ENCODE measurements at places on chromosomes 12 and 14. TPM values are rescaled to one million over a fixed set of nuclear protein-coding genes. Genes with fewer than 3 reads are reported as not detected.

DNA sequence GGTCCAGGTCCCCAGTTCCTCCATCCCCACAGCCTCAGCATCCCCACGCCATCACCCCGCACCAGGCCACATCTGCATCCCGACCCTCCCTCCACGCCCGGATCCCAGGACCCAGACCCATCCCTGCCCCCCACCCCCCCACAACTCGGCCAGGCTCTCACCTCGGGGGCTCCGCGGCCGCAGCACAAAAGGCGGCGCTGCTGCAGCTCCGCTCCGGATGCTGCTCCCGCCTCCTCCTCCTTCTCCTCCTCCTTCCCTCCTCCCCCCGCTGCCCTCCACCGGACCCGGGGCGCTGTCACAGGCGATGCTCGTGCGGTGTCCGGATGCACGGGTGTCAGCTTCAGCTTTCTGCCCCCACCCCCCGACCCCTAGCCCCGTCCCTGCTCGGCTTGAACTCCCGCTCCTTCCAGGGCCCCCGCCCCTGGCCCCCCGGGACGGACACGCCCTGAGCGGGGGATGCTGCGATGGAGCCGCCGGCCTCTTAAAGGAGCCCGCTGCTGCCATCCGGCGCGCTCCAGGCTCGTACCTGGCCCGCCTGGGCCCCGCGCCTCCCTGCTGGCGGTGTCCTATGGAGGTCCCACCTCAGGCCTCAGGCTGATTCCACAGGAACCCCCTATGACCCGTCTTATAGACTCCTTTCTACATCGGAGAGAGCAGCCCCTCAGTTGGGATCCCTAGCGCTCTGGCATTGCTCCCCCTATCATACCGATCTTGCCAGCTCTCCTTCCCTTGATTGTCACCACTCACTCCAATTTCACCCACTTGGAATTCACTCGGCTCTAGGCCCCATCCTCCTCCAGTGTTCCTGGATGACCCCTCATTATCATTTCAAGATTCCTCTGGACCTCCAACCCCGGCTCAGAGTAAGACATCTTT lies at the start of gene MAP3K12:
TSS of gene MAP3K12 (minus strand) at position 193 of the 876 bp plus-strand sequence. CDS start 12,067 bp downstream, outside the sequence.
- peak within 1 kb of the TSS; percentile 96 for H3K27ac ChIP-seq
- H3K27me3 ChIP-seq: no peaks in the 10 kb centered on the region
- DNase-seq: peak; percentile 81
- H3K4me1 ChIP-seq: peaks cover 12% of the 10 kb centered on the region

DNA sequence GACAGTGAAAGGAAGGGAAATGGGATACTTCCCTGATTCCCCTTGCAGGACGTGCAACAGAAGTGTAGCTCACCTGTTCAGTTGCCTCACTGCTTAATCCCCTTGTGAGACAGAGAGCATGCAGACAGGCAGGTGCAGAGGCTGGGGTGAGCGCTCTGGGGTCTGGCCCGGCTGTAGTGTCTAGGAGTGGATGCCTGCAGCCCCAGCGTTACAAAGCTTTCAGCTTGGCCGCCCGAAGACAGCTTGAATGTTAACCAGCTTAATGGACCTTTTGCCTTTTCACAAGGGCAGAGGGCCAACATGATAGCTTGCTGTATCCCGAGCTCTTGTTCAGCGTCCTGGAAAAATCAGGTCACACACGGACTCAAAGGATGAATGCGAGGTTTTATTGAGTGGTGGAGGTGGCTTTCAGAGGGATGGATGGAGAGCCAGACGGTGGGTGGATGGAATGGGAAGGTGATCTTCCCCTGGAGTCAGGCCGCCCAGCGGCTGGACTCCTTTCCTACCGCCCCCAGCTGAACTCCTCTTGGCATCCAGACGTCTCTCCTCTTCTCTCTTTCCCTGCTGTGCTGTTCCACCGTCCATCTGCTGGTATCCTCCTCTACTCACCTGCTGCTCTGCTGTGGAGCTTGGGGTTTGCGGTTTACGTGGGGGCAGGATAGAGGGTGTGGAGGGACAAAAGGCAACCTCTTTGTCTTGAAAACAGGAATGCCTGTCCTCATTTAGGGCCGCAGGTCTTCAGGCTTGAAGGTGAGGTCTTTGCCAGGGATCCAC lies 86.2 kb upstream of the RESF1 start:
- H3K36me3 ChIP-seq: no peaks in the 10 kb centered on the region
- H3K27me3 ChIP-seq: no peaks in the 10 kb centered on the region

DNA sequence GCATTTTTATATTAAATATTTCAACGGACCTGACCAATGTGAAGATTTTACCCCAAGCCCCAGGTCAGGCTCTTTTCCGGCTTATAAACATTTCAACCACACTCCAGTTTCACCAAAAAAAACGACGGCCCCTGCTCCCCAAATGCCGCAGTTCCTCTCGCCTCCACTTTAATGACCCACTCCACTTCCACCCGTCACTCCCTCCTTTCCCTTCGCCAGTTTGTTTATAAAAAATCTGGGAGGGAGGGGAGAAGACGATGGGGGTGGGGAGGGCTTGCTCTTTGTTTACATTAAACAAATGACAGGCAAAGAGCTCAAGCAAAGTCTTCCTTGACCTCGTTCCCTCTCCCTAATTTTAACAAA lies 5.4 kb downstream of the SIX6 start:
- no peaks in the 10 kb centered on the region for H3K27me3 ChIP-seq
- peaks cover 3% of the 10 kb centered on the region for H3K4me1 ChIP-seq
- no peaks in the 10 kb centered on the region for H3K36me3 ChIP-seq
- DNase-seq: no peak

The PSMC6 gene
- total RNA-seq: 127 TPM

- peak overlapping the region; percentile 91 for H3K27ac ChIP-seq
- peak overlapping the region; percentile 86 for H3K4me3 ChIP-seq
- no peaks in the 10 kb centered on the region for H3K36me3 ChIP-seq
- H3K27me3 ChIP-seq: no peaks in the 10 kb centered on the region
- peaks cover 8% of the 10 kb centered on the region for H3K4me1 ChIP-seq
Measured at GRCh38 chr12:14775636-14775980, 27.7 kb downstream of the WBP11 start.

The RNASE7 gene
- total RNA-seq: 0.15 TPM

- H3K4me3 ChIP-seq: no peak overlapping the region
- peaks cover 8% of the 10 kb centered on the region for H3K36me3 ChIP-seq
- no peak for DNase-seq
- H3K4me1 ChIP-seq: peaks cover 31% of the 10 kb centered on the region
Measured at GRCh38 chr12:51126297-51126696, 42.9 kb upstream of the CSRNP2 start.

The TBX5 gene
- not detected for total RNA-seq

GRCh38 chr12:104094284-104094683 lies 30.0 kb downstream of the HCFC2 start:
- no peaks in the 10 kb centered on the region for H3K4me1 ChIP-seq
- no peak overlapping the region for H3K27ac ChIP-seq

The LGR5 gene
- total RNA-seq: 4.9 TPM

DNA sequence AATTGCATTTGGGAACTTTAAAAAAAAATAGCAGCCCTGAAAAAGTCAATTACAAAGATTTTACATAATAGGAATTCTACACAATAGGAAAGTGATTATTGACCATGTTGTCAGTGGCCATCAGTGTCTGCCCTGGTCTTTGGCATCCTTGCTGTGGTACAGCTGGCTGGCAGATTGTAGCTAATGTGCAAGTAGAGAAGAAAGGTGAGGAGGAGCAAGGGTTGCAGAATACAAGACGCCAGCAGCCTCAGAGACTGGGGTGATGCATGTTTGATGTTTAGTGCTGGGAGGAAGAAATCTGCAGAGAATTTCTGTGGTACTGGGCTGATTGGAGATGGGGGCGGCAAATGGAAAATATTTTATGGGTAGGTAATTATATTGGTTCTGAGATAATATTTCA lies 322.9 kb downstream of the TMEM117 start:
- no peak overlapping the region for H3K27ac ChIP-seq
- H3K4me3 ChIP-seq: no peak overlapping the region
- H3K27me3 ChIP-seq: no peaks in the 10 kb centered on the region
- peaks cover 9% of the 10 kb centered on the region for H3K4me1 ChIP-seq

GRCh38 chr12:71685312-71685906 lies 473 bp upstream of the TMEM19 start:
- H3K27ac ChIP-seq: peak overlapping the region; percentile 95
- H3K27me3 ChIP-seq: no peaks in the 10 kb centered on the region
- H3K4me1 ChIP-seq: peaks cover 27% of the 10 kb centered on the region
- H3K36me3 ChIP-seq: no peaks in the 10 kb centered on the region
- peak overlapping the region; percentile 84 for H3K4me3 ChIP-seq

- H3K36me3 ChIP-seq: no peaks in the 10 kb centered on the region
- H3K4me3 ChIP-seq: peak overlapping the region; percentile 62
- peaks cover 20% of the 10 kb centered on the region for H3K4me1 ChIP-seq
- H3K27ac ChIP-seq: peak overlapping the region; percentile 92
Measured at GRCh38 chr12:116318576-116319232, 41.2 kb upstream of the MED13L start.

DNA sequence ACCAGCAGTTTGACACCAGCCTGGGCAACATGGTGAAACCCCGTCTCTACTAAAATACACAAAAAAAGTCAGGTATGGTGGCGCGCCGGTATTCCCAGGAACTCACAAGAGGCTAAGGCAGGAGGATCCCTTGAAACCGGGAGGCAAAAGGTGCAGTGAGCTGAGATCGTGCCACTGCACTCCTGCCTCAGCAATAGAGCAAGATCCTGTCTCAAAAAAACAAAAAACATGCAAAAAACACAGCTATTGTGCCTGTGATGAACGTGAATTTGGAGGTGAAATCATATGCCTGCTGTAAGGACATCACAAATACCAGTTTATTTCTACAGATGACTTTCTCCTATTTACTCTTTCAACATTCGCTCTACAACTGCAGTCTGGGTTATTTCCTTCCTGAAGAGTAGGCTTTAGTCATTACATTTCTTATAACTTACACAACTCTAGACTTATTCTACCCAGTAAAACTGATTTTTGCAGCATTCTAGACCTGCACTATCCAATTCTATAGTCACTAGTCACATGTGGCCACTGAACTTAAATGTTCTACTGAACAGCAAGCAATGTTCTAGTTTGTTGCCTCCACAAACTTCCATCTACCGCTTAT lies 48.3 kb downstream of the HNRNPC start:
- DNase-seq: no peak
- H3K4me1 ChIP-seq: peaks cover 41% of the 10 kb centered on the region

DNA sequence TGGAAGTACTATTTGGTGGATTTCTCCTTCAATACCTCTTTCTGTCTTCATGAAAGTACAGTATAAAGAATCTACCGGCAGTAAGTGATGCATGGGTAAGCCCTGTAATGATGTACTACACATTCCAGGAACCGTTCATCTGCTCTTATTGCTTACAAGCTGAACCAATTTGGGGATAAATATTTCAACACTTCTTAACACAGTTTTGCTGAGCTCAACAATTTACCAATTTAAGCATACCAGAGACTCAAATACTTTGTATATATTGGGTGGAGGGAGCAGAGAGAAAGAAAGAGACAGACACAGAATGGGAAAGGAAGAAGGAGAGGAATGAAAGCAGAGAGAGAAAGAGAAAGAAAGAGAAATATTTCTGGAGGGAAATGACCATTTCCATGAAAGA lies 821.1 kb upstream of the FLRT2 start:
- no peak for DNase-seq
- no peaks in the 10 kb centered on the region for H3K4me1 ChIP-seq
- H3K27me3 ChIP-seq: no peaks in the 10 kb centered on the region
- H3K27ac ChIP-seq: no peak overlapping the region
- no peak overlapping the region for H3K4me3 ChIP-seq

DNA sequence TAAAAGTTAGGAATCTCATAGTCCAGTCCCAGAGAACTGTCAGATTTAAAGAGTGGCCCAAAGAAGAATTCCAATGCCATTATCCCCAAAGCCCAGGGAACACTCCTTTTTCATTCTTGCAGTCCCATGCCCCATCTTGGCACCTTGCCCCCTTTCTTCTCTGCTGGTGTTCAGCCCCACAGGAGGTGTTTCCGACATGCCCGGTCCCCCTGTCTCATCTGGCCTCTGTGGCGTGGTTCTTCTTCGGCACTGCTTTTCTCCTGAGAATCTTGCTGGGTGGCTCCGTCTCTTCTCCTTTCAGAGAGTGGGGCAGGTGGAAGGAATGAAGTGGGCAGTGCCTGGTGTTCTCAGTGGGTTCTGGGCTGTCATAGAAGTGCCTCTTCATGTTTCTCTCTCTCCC lies 64.7 kb downstream of the VCPKMT start:
- H3K27me3 ChIP-seq: no peaks in the 10 kb centered on the region
- H3K27ac ChIP-seq: no peak overlapping the region
- no peak for DNase-seq
- H3K36me3 ChIP-seq: no peaks in the 10 kb centered on the region

The E2F7 gene
- total RNA-seq: not detected

GRCh38 chr12:123760267-123760938 lies 1.7 kb upstream of the DNAH10 start:
- peaks cover 6% of the 10 kb centered on the region for H3K27me3 ChIP-seq
- H3K27ac ChIP-seq: no peak overlapping the region
- no peaks in the 10 kb centered on the region for H3K4me1 ChIP-seq
- no peak overlapping the region for H3K4me3 ChIP-seq
- no peak for DNase-seq

The HHIPL1 gene
- total RNA-seq: 0.83 TPM

GRCh38 chr14:65696801-65697200 lies 284.3 kb downstream of the FUT8 start:
- H3K27ac ChIP-seq: no peak overlapping the region
- no peak for DNase-seq
- no peak overlapping the region for H3K4me3 ChIP-seq

- DNase-seq: no peak
- peaks cover 5% of the 10 kb centered on the region for H3K27me3 ChIP-seq
- no peak overlapping the region for H3K27ac ChIP-seq
- no peaks in the 10 kb centered on the region for H3K4me1 ChIP-seq
- H3K4me3 ChIP-seq: no peak overlapping the region
Measured at GRCh38 chr12:131591714-131592709, 118.9 kb upstream of the SFSWAP start.

The JPH4 gene
- 0.19 TPM for total RNA-seq

The LRRK2 gene
- 8.4 TPM for total RNA-seq

The IL26 gene
- not detected for total RNA-seq

DNA sequence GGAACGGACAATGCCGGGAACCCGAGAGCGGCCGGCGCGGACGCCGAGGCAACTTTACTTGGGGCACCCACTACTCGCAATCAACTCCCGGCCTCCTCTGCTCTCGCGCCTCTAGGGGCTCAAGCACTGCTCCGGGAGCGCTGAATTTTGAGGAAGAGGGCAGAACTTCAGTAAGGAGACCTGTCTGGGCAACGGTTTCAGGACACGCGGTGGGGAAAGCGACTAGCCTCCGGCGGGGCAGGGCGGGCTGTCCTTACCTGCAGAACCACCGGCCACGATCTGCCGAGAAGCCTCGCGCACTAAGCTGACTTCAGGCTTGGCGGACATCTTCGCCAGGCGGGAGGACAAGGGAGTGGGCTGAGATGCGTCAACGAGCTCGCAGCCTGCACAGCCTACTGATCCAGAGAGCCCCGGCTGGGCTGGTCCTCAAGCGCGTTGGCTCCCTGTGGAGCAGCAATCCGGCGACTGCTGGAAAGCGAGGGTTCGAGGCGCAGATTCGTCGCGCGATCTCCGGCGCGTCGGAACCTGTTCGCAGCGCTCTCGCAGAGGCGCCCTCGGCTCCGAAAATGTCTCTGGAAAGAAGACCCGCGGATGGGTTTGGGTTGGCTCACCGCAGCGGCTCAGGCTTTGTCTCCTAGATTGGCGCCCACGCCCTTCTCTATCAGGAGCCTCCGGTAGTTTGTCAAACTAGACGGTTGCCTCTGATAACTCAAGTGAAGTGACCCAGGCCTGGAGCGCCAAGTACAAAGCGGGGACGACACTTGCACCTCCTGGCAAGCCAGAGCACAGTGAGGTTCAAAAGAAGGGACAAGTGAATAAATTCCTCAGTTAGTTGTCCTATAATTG lies at the start of gene SLC25A21:
TSS of gene SLC25A21 (minus strand) at position 583 of the 846 bp plus-strand sequence.
- H3K4me3 ChIP-seq: peak within 1 kb of the TSS; percentile 97
- peaks cover 27% of the 10 kb centered on the region for H3K4me1 ChIP-seq
- no peaks in the 10 kb centered on the region for H3K27me3 ChIP-seq
- H3K36me3 ChIP-seq: no peaks in the 10 kb centered on the region
- peak within 1 kb of the TSS; percentile 93 for H3K27ac ChIP-seq

The DEGS2 gene
- not detected for total RNA-seq

The RASSF8 gene
- 42.6 TPM for total RNA-seq

The CLEC6A gene
- total RNA-seq: not detected

All from psoas muscle (tissue), 8 donors.